Hepatocyte (in vitro differentiated cells): ENCODE measurements at places on chromosomes 2 and 18. TPM values are rescaled to one million over a fixed set of nuclear protein-coding genes. Genes with fewer than 3 reads are reported as not detected.

GRCh38 chr18:23595591-23595990 lies 9.3 kb upstream of the NPC1 start:
- DNase-seq = no peak
- no peaks in the 10 kb centered on the region for H3K27me3 ChIP-seq
- H3K4me3 ChIP-seq = no peak overlapping the region
- H3K27ac ChIP-seq = no peak overlapping the region
- H3K36me3 ChIP-seq = no peaks in the 10 kb centered on the region

GRCh38 chr2:22055784-22056620 lies 932.2 kb downstream of the TDRD15 start:
- no peaks in the 10 kb centered on the region for H3K4me1 ChIP-seq
- H3K27ac ChIP-seq = peak overlapping the region; percentile 87
- no peaks in the 10 kb centered on the region for H3K27me3 ChIP-seq

- peaks cover 12% of the 10 kb centered on the region for H3K27me3 ChIP-seq
- H3K27ac ChIP-seq = no peak overlapping the region
- H3K4me3 ChIP-seq = no peak overlapping the region
- peaks cover 37% of the 10 kb centered on the region for H3K4me1 ChIP-seq
- H3K36me3 ChIP-seq = no peaks in the 10 kb centered on the region
These were observed 9.7 kb upstream of the ATOH8 start for GRCh38 chr2:85744055-85744454.

GRCh38 chr2:70984228-70984575 lies 5.8 kb downstream of the ANKRD53 start:
- DNase-seq = no peak
- no peaks in the 10 kb centered on the region for H3K4me1 ChIP-seq
- H3K4me3 ChIP-seq = no peak overlapping the region

Gene STPG4
- 0.72 TPM in 1 of 2 replicates, not detected in the other for total RNA-seq

DNA sequence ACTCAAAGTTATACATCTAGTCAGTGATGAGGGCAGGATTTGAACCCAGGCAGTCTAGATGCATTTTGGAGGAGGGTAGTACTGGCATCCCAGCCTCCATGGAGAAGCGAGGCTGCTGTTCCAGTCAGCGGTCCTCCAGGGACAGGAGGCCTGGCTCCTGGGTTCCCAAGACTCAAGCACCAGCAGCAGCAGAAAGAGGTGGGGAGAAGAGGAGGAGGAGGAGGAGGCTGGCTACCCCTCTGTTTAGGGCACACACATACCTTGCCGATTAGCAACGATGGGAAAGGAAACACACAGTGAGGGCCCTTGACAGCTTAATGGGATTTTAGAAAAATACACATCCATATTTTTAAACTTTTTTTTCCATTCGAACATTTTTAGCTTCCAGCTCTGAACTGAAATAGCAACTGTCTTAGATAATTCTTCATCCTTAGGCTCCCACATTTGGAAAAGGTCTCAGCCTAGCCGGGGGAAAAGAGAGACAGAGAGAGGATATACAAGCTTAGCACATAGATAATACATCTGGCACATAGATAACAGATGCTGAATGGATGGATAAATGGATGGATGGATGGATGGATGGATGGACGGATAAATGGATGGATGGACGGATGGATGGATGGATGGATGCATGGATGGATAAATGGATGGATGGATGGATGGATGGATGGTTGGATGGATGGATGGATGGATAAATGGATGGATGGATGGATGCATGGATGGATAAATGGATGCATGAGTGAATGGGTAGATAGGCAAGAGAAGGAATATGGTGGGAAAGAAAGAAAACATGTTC lies 87.9 kb downstream of the LBH start:
- H3K4me3 ChIP-seq = no peak overlapping the region
- no peak for DNase-seq
- no peaks in the 10 kb centered on the region for H3K4me1 ChIP-seq
- H3K36me3 ChIP-seq = no peaks in the 10 kb centered on the region

Gene BOD1L2
- 0.23 TPM in 1 of 2 replicates, not detected in the other for total RNA-seq

- H3K36me3 ChIP-seq = no peaks in the 10 kb centered on the region
- H3K4me3 ChIP-seq = no peak overlapping the region
- peaks cover 4% of the 10 kb centered on the region for H3K4me1 ChIP-seq
- DNase-seq = no peak
- H3K27ac ChIP-seq = no peak overlapping the region
These were observed 100.0 kb downstream of the MAP2 start for GRCh38 chr2:209523867-209524266.

DNA sequence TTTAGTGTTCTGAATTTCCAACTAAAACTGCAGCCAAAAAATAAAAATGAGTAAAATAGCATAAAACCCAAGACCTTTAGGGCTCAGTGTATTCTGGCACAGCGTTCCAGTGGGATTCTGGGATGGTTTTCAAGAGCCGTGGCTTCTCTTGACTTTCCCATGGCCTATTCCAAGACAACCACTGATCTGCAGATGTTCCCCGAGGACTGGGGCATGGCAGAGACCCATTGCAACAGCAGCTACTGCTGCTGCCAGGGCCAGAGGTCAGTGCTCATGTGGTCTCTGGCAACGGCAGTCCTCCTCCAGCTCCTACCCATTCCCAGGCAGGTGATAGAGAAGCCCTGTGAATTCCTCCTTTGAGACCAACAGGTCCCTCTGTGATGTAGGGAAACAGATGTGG lies 26.8 kb downstream of the TNP1 start:
- H3K4me1 ChIP-seq = no peaks in the 10 kb centered on the region
- no peaks in the 10 kb centered on the region for H3K36me3 ChIP-seq

DNA sequence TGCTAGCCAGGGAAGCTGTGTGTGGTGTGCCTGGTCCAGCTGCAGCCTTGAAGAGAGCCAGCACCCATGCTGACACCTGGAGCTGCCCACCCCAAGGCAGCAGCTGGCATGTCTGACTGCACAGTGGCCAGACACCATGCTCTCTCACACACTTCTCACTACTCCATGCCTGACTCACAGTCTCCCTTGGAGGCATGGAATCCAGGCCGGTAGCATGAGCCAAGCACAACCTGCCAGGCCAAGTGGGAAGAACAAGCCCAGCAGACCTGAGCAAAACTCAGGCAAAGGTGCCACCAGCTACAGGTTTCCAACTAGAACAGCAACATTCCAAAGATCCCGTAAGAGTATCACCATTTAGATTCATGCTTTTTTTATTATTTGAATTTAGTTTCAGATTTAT lies 625.3 kb upstream of the LRRTM4 start:
- H3K36me3 ChIP-seq = no peaks in the 10 kb centered on the region
- H3K4me1 ChIP-seq = no peaks in the 10 kb centered on the region
- no peak overlapping the region for H3K4me3 ChIP-seq
- H3K27ac ChIP-seq = no peak overlapping the region
- no peaks in the 10 kb centered on the region for H3K27me3 ChIP-seq
- DNase-seq = no peak

- no peaks in the 10 kb centered on the region for H3K27me3 ChIP-seq
- H3K36me3 ChIP-seq = no peaks in the 10 kb centered on the region
- no peak overlapping the region for H3K27ac ChIP-seq
- no peak overlapping the region for H3K4me3 ChIP-seq
- peaks cover 24% of the 10 kb centered on the region for H3K4me1 ChIP-seq
These were observed 34.7 kb downstream of the KLF7 start for GRCh38 chr2:207130958-207131521.

Gene PLEK
- total RNA-seq = 0.08 and 0.93 TPM in 2 replicates

- H3K36me3 ChIP-seq = no peaks in the 10 kb centered on the region
- H3K4me1 ChIP-seq = peaks cover 25% of the 10 kb centered on the region
- peak; percentile 34 for DNase-seq
- peak overlapping the region; percentile 58 for H3K27ac ChIP-seq
- no peaks in the 10 kb centered on the region for H3K27me3 ChIP-seq
- no peak overlapping the region for H3K4me3 ChIP-seq
These were observed 9.5 kb upstream of the SMAD7 start for GRCh38 chr18:48959921-48960920.

GRCh38 chr2:222391743-222392285 lies 32.5 kb upstream of the SGPP2 start:
- no peak overlapping the region for H3K27ac ChIP-seq
- H3K36me3 ChIP-seq = no peaks in the 10 kb centered on the region
- H3K4me3 ChIP-seq = no peak overlapping the region
- H3K4me1 ChIP-seq = no peaks in the 10 kb centered on the region
- no peak for DNase-seq

- DNase-seq = no peak
- no peaks in the 10 kb centered on the region for H3K4me1 ChIP-seq
- no peaks in the 10 kb centered on the region for H3K27me3 ChIP-seq
These were observed 51.7 kb upstream of the TFCP2L1 start for GRCh38 chr2:121336528-121337294.

Gene AGFG1
- total RNA-seq = 86.4 and 91.6 TPM in 2 replicates
